ENCODE measurements at places on chromosomes 12 and 14. TPM values are rescaled to one million over a fixed set of nuclear protein-coding genes. Genes with fewer than 3 reads are reported as not detected.

DNA sequence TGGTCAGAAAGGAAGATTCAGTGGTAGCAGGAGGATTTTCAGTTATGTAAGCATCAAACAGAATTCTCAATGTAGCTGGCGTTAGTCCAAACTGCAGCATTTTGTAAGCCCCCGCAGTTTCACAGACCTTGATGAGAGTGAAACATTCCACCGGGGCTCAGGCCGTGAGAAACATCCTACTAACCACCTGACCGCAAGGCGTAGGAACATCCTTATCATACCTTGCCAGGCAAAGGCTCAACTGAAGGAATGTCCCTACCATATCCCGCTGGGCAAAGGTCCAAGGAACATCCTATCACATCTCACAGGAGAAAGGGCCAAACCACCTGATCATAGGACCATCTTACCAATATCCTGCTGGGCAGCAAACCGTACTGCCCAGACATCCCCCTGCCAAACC is 624.8 kb upstream of the TMEM132C start:
- DNase-seq: no peak

DNA sequence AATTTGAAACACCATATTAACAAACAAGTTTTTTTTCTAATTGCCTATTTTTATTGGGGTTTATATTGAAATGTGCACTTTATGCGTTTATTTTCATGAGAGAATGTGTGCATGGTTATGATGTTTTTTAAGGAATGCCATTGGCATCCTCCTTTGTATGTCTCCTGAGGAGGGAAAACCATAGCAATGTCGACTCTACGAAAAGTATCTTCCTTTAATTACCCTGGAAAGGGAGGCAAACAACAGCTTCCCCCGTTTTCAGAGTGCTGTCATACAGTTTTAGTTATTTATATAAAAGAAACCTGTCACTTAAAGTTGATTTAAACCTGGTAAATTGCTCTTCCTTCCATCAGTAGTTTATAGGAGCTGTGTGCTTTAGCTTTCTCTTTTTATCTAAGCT is 117.4 kb downstream of the PLEKHA5 start:
- DNase-seq: no peak

FGD4 gene
- 13.9 TPM for total RNA-seq

TIGAR gene
- total RNA-seq: 20.8 TPM

GPR135 gene
- 0.99 TPM for total RNA-seq

Measured in foreskin keratinocyte (primary cell).